ENCODE measurements at places on chromosomes 1 and 21.
A peak's percentile ranks its signal among the peaks of the same experiment; 100 is the strongest.

- no peak for DNase-seq
Measured at GRCh38 chr1:171953835-171954234, 112.5 kb downstream of the DNM3 start.

DNA sequence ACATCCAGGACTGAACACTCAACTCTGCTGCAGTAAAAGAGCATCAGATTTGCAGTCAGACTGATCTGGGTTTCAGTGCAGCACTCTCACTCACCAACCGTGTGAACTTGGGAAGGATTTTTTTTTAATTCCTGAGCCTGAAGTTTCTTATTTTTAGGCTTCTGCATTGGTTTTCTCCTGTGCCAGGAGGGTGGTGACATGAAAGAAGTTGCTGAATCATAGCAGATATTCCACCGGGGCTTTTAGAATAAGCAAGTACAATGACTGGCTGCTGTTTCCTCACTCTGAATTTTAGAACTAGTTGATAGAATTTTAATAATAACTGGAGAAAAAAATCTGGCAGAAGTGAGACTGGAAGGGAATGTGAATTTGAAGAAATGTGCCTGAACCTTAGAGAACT is 11.6 kb downstream of the ADAM30 start:
- no peak for DNase-seq

DNA sequence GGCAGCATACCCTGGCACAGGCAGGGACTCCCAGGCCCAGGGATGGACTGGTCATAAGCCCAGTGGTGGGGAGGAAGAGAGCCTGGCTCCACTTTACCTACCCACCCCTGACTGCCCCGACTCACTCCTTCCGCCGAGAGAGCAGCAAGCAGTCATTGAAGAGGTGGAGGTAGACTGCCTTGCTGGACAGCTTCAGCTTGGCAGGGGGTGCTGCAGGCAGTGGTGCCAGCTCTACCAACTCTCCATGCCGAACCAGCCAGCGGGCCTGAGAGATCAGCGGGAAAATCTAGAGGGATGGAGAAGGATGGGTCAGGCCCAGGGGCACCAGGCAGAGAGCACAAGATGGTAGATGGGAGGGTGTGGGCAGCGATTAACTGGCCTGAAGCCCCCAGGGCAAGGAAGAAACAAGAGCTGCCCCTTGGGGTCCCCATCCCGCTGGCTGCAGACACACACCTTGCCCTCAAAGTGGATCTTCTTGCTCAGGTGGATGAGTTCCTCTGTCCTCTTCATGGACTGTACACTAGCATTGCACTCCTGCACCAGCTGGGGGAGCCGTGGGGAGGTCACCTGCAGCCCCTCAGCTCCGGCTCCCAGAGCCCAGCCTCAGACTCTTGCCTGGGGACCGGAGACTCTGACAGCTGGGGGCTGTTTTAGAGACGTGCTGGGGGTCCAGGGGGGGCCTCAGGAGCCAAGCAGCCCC is 7.7 kb downstream of the ARHGEF19 start:
- DNase-seq: no peak

- DNase-seq: peak; percentile 24
Measured at GRCh38 chr1:197761654-197762053, 13.6 kb downstream of the DENND1B start.

- peak; percentile 75 for DNase-seq
Measured at GRCh38 chr1:172895050-172895460, 155.7 kb downstream of the TNFSF18 start.
